ENCODE measurements at places on chromosomes 5 and 9.

- DNase-seq, result no peak
Measured at GRCh38 chr9:116599342-116599884, 87.7 kb upstream of the TRIM32 start.

- no peak for DNase-seq
Measured at GRCh38 chr5:156800929-156801328, 49.2 kb upstream of the PPP1R2B start.

GRCh38 chr5:72472031-72472430 lies 35.2 kb downstream of the ZNF366 start:
- no peak for DNase-seq

DNA sequence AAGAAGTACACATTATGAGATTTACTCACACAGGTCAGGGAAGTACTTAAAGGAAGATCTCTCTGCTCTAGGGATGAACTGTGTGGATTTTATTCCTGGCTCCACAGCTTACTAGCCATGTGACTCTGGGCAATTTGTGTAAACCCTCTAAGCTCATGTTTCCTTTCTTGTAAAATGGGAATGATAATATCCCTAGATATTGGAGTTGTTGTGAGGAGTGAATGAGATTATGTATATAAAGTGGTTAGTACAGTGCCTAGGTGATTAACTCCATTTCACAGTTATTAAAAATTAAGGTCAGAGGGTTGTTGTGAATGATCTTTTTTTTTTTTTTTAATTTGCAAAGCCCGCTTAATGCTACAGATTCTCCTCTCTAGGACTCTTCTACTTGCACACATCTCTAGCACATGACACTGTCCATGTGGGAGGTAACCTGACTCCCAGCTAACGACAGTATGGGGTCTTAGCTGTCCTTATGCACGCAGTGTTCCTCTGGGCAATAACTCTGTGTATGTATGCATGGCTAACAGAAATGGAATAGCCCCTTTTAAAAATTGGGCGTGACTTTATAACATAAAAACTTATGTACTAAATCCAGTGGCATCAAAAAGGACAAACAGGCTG lies 23.9 kb upstream of the MYOT start:
- DNase-seq, result no peak

- DNase-seq, result no peak
Measured at GRCh38 chr9:93952119-93952783, 2.9 kb downstream of the BARX1 start.

DNA sequence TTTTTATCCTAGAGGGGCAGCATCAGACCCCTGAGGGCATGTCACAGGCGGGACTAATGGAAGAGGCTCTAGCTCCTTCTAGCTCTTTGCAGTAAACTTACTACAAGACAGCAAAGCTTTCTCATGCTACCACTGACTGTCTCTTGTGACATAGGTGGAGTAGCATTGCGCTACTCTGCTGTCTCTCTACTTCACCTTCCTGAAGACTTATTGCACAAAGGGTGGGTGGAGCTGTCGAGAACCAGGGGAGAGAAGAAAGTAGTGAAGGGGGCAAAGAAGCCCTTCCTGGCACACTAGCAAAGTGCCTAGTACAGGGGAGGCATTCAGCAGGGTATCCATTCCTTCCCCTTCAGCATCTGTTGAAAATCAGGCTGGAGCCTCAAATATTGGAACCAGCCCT lies 36.1 kb upstream of the NEK6 start:
- no peak for DNase-seq

DNA sequence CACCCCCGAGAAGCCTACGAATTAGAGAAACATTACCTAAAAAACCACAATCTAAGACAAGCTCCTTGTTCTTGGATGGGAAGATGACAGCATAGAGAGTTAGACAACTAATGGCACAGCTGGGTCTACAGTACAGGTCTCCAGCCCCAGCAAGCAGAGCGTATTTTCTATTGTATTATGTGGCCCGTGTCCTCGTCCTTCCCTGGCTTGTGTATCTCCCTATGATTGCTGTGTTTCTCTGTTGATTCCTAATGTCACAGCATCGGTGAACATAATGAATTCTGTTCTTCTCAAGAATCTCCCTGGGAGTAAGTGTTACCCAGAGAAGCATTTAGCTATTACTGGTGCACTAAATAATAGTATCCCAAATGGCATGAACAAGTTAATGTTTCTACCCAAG lies 66.8 kb upstream of the CEP78 start:
- no peak for DNase-seq

Measured in HuH-7.5 (cell line).